ENCODE measurements at places on chromosomes 16 and 17.

GRCh38 chr17:78842881-78843565 is 2.4 kb upstream of the USP36 start:
- DNase-seq = peak; percentile 37

DNA sequence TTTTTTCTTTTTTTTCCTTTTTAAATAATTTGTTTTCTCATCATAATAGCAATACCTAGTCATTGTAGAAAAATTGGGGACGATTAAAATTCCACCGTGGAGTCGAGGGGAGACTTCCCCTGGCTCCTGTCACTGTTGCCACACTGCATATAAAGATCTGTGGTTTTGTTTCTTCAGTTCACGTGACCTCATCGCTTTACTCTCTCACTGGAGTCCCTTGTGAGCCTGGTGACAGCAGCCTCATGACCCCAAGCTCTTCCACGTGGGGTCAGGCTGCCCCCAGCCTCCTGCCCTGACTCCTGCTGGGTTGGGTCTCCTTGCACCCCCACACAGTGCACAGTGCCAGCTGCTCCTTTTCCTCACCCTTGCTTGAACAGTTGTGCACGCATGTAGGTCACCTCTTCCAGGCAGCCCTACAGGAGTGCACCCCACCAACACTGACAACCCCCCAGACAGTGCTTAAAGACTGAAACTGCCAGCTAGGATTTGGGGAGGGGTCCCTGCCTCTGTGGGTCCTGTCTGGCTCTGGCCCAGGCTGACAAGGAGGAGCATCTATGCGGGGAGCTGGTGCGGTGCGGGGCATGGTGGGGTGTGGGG is 7.3 kb upstream of the METRNL start:
- DNase-seq = no peak

- DNase-seq = no peak
Measured at GRCh38 chr17:49120166-49120565, 12.4 kb upstream of the B4GALNT2 start.

DNA sequence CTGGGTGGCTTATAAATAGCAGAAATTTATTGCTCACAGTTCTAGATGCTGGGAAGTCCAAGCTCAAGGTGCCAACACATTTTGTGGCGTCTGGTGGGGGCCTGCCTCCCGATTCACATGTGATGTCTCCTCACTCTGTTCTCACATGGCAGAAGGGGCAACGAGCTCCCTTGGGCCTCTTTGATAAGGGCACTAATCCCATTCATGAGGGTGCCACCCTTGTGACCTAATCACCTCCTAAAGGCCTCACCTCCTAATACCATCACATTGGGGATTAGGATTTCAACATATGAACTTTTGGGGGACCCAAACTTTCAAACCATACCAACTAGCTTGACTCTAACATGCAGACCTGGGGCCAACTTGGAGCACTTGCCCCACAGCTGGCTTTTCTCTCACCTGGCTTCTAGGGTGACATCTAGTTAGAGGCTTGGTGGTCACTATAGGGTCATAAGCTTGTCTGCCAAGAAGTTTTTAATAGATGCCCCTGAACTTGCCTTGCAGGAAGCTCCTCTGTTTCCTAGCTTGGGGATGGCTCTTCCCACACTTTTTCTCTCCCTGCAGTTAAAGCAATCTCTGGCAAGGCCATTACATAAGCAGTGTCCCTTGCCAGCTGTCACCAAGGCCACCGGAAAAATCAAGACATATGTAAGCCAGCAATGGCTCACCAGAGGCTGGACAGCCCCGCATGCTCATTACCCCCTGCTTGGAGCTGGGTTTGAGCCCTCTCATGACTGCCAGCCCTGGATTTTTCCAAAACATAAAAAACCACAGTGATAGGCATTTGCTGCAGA is 8.4 kb upstream of the MED9 start:
- DNase-seq = no peak

DNA sequence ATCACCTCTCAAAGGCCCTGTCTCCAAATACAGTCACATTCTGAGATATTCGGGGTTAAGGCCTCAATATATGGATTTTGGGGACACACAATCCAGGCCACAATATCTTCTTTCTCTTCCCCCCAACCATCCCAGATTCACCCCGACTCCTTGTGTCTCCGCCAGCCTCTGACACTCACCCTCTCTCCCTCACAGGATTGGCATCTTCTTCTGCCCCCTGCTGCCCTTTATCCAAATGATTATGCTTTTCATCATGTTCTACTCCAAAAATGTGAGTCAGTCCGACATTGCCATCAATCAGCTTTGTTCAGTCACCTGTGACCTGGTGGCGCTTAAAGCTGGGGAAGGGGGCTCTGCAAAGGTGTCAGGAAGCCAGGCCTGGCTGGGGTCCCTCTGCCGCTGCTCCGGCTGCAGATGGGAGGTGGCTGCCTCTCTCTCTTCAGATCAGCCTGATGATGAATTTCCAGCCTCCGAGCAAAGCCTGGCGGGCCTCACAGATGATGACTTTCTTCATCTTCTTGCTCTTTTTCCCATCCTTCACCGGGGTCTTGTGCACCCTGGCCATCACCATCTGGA is 35.1 kb downstream of the GDE1 start:
- DNase-seq = no peak

- DNase-seq = no peak
Measured at GRCh38 chr17:77527836-77528505, 387.2 kb downstream of the SEC14L1 start.

DNA sequence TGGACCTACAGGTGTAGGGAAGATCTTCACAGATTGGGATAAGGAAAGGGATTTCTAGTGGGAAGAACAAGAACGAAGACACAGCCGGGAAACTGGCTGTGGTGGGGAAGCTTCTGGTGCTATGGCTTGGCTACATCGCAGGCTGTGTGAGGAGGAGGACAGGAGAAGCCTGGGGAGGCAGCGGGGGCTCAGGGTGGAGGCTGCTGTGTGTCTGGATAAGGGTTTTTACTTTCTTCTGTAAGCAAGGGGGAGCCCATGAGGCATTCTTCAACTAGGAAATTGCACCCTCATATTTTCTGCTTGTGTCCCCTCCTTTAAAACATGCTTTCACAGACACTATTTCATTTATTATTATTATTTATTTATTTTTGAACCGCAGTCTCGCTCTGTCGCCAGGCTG is 2.9 kb upstream of the RHBDF2 start:
- no peak for DNase-seq

GRCh38 chr17:61570118-61570517 is 20.9 kb downstream of the NACA2 start:
- no peak for DNase-seq

DNA sequence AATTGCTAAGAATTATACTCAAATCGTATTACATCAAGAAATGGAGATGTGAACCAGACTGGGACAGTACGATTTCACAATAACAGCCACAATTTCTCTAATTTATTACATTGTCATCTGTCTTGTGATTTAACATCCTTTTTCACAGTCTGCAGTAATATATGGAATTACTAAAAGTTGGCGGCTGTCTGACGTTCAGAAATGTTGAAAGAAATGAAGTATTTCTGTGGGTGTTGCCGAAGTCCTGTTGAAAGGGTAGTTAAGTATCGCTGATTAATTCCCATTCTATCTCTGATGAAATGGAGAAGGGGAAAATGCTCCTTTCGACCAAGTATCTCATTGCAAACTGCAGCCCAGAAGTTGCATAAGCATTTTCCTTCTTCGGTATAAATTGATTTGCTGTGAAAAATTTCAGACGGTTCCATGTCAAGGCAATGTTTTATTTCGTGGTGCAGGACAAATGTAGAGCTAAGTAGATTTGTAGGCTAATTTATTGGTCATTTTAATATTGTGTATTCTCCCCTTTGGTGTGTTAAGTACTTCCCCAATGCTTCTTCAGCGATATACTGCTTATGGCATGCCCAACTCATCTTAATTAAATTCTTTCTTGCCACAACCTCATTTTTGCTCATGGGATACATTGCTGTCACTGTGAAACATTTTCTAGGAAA is 775.2 kb upstream of the RBFOX1 start:
- no peak for DNase-seq

DNA sequence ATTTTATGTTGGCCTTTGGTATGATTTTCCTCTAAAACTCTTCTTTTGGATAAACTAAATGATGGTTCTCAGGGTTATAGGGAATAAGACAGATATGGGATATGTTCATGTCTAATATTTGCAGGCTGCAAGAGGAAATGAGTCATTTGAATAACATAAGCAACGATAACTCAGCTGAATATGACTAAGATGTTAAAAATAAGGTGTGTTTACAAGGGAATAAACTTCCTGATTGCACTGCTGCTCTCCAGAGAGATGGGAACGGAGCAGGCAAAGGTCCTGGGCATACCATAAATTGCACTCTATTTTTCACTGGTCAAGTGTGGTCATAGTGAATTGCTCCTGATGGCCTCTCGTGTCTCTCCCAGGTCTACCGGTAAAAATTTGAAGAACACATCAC is 666.2 kb downstream of the TOX3 start:
- DNase-seq = no peak

DNA sequence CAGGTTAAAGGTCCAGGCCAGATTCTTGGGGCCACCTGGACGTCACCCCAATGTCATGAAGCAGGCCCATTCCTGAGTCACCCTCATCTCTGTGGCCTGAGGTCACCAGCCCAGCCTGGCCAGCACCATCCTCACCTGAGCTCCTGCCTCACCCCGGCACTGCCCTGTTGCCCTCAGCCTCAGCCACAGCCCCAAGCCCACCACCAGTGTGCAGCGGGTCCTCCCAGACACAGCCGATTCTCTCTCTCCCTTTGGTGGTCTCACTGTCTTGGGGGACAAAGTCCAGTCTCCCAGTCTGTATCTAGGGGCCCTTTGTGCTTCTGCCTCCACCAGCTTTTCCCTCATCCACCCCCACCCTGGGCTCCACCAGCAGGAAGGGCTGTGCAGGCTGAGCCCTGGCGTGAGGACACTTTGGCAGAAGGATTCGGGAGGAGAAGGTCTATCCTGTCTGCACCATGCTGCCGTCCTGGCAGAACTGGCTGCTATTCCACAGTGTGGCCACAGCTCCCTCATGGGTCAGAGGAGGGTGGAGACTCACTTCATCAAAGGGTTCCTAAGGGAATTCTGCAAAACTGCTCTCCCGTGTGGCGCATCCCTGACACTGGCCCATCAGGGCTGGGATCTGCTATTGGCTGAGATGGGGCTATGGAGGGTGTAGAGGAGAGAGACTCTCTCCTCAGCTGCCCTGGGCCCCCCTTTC is 64.3 kb downstream of the PRMT7 start:
- no peak for DNase-seq

- DNase-seq = no peak
Measured at GRCh38 chr17:64401941-64402340, 11.3 kb upstream of the PECAM1 start.

GRCh38 chr16:1556254-1556653 is 22.8 kb downstream of the TMEM204 start:
- no peak for DNase-seq

DNA sequence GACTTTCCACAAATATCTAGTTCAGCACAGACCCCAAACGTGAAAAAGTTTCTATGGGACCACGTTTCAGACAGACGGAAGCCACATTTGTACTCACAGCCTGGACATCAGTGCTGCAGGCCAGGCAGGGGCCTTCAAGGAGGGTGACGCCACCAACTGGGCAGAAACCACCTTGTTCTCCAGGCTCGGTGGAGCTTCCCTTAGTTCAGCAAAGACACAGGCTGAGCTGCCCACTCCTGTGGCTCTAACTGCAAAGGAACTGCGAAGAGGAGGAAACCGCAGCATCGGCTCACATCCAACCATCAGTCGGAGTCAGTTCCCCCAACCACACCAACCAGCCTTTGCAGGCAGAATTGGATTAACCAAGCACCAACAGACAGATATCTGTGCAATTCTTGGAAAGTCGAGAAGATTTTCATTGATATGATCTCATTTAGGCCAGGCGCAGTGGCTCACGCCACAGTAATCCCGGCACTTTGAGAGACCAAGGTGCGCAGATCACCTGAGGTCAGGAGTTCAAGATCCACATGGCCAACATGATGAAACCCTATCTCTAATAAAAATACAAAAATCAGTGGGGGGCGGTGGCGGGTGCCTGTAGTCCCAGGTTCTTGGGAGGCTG is 73.3 kb upstream of the CNEP1R1 start:
- no peak for DNase-seq

DNA sequence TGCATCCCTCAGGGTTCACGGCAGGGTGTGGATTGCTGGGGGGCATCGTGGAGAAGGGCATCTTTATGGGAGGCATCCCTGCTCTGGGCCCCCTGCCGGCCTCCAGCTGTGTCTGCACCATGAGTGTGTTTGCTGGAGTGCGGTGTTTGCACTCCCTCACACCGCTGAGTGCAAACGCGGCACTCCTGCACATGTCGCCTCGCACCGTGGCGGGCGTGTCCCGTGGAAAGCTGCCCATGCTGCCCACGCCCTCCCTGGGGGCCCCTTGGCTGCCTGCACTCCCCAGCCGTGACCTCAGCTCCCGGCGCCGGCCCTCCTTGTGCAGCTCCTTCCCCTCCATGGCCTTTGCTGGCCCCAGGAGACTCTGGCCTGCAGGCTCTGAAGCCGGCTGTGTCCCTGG is 74.6 kb upstream of the ZNF750 start:
- DNase-seq = no peak
